NCI-H1417 treated with DMSO at 0.1 percent for 48 hours (cell line): ENCODE measurements at places on chromosomes 1 and 21.

- DNase-seq, result no peak
These were observed 121.7 kb downstream of the DHRS3 start for GRCh38 chr1:12496154-12496961.

DNA sequence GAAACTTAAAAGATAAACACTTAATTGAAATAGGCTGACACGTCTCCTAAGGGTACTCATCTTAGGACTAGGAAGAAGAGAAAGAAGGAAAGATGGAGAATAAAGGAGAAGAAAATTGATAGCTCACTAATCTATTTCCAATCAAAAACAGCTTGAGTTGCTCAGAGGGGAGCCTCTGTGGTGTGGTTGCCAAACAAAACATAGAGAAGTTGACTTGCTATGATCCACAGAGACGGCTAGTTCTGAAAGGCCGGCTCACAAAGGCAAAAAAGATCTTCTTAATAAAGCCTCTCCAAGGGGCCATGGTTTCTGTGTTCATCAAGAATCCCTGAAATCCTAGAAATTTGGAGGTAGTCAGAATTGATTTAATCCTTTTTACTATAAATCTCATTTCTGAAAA lies 644.1 kb downstream of the LMO4 start:
- no peak for DNase-seq

DNA sequence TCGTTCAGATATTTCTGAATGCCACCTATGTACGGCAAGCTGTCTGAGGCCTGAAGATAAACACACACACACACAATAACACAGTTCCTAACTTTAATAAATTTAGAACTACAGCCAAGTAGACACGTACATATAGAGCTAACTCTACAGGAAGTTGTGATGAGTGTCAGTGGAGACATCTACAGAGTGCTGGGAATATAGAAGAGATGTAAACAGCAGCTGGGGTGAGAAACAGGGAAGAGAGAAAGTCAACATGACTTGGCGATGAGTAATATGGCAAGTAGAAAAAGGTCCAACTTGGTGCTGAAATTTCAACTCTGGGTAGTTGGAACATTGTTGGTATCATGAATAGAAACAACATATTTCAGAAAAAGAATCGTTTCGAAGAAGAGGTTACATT lies 206.5 kb downstream of the ZP4 start:
- DNase-seq, result no peak

GRCh38 chr21:33259995-33260394 lies 6.2 kb upstream of the IL10RB start:
- DNase-seq, result no peak

GRCh38 chr1:27668808-27669723 lies 2.9 kb downstream of the IFI6 start:
- peak; percentile 6 for DNase-seq

DNA sequence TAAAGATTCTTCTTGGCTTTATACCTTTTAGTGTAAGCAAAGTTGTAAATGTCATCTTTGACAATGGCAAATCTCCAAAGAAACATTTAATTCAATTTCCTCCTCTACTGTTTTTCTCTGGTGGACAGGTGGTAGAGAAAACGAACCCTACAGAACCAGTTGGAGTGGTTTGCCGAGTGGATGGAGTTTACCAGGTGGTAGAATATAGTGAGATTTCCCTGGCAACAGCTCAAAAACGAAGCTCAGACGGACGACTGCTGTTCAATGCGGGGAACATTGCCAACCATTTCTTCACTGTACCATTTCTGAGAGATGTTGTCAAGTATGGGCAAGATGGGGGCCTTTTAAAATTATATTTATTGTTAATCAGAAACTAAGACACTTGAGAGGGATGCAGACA lies 25.8 kb downstream of the UAP1 start:
- DNase-seq, result no peak

DNA sequence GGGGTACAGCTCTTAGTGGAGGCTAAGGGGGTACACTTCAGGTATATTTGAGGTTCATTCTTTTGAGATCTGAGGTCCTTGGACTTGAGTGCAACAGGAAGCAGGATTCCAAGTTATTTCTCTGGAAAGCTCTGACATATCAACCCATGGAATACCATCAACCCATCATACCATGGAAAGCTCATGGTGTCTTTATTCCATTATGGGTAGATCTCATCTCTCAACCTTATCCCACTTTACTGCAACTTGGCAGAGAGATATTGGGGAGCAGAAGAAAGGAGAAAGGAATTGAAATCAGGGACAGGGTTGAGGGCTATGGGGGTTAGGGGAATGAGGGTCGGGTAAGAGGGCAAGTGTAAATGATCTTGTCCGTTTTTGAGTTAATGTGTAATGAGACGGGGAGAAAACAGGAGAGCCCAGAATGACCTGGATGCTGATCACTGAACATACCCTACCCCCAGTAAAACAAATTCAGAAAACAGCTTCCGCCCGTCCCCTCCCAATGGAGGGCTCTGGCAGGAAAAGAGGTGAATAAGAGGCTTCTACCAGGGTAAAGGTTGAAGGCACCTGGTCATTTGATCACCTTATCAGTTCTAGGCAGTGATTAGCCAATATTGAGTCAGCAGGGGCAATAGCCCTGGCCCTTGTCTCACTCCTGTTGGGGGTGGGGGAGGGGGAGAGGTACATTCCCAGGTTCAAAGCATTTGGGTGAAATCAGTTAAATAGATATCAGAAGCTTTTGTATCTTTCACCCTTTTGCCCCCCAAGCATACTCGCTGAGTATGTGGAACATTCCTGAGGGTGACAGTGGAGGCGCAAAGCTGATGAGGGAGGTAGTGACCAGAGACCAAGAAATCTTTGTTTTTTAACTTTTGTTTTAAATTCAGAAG lies 622 bp upstream of the APOA2 start:
- DNase-seq, result no peak

- no peak for DNase-seq
These were observed 10.6 kb downstream of the PADI1 start for GRCh38 chr1:17215545-17215890.

DNA sequence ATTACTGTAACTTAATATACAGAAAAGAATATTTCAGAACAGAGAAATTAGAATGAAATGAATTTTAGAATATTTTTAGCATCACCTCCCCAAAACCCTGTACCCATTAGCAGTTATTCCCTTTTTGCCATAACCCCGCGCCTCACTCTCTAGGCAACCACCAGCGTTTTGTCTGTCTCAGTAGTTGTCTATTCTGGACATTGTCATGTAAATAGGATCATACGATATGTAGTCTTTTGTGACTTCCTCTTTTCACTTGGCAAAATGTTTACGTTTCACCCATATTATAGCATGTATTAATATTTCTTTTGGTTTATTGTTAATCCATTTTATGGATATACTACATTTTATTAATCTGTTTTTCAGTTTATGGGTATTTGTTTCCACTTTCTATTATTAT lies 24.9 kb downstream of the SOAT1 start:
- no peak for DNase-seq

DNA sequence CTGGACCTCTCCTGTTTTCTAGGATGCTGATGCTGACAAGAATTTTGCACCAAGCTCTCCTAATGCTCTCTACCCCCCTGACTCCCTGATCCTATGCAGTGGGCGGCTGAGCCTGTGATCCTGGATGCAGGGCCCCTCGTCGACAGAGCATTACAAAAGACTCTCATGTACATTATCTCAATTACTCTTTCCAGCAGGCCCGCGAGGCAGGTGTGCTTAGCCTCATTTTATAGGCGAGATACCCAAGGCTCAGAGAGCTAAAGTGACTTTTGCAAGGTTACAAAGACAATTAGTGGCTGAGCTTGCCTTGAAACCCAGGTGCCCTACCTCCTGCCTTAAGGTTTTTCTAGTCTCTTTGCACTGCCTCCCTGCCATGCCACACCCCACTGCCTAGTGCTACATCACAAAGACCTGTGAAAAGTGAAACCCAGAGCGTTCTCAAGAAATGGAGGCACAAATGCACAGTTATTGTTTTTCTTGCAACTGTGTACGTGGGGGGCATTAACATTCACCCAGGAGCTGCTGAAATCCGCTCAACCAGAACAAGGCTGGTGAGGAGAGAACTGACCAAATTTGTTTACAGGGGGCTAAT lies 10.0 kb upstream of the C8A start:
- no peak for DNase-seq

GRCh38 chr1:197320991-197321531 lies 53.0 kb downstream of the CRB1 start:
- DNase-seq, result no peak

DNA sequence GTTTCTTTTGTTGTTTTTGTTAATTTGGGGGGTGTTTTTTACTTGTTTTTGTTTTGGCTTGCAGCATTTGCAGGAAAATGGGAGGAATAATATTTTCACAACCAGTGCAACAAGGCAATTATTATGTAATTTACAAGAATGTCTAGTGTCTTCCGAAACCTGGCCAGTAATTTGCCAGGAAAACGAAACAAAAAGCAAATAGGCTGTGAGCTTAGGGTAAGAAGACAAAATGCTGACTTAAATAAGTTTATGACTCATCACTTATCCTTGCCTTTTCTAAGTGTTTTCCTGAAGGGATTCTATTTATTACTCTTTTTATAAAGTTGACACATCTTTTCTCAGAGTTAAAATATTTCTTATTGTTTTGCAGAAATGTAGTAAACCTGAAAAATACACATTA lies 49.8 kb downstream of the KCNT2 start:
- no peak for DNase-seq

GRCh38 chr1:66618390-66618789 lies 84.4 kb downstream of the SGIP1 start:
- DNase-seq, result no peak

GRCh38 chr1:236064674-236065508 lies at the start of gene NID1:
NID1 (minus strand) TSS chr1:236065090; CDS start chr1:236065079, 11 bp downstream.
- no peak for DNase-seq
